ENCODE measurements at places on chromosomes 12 and 14.
A peak's percentile ranks its signal among the peaks of the same experiment; 100 is the strongest.

GRCh38 chr12:121789800-121790728 is 3.4 kb downstream of the RHOF start:
- no peak for DNase-seq

DNA sequence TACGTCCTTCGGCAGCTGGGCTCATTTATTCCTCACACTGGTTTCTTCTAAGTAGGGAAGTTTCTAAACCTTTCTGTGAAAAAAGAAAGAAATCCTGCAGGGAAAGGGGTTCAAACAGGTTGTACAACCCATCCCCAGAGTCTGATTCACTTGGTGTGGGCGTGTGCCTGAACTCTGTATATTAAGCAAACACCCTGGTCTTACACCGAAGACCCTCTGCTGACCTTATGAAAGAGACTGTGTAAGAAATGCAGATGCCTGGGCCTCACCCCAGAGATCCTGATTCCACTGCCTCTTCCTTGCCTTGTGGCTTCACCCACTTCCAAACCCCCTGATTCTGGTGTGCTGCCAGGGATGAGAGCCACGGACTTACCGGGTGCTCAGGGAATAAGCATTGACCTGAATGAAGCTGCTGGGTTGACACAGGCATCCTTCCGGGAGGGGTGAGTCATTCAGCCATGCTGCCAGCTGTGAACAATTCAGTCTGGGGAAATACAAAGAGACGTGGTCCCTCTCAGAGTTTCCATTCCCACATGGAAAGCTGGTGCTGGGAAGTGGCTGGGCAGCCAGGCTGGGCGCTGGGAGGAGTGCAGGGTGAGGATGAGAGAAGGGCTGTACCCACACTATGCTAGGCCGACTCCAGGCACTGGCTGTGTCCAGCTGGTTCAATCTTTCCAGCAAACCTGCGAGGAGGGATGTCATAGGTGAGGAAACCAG is 26.5 kb upstream of the ACTN1 start:
- peak; percentile 72 for DNase-seq

DNA sequence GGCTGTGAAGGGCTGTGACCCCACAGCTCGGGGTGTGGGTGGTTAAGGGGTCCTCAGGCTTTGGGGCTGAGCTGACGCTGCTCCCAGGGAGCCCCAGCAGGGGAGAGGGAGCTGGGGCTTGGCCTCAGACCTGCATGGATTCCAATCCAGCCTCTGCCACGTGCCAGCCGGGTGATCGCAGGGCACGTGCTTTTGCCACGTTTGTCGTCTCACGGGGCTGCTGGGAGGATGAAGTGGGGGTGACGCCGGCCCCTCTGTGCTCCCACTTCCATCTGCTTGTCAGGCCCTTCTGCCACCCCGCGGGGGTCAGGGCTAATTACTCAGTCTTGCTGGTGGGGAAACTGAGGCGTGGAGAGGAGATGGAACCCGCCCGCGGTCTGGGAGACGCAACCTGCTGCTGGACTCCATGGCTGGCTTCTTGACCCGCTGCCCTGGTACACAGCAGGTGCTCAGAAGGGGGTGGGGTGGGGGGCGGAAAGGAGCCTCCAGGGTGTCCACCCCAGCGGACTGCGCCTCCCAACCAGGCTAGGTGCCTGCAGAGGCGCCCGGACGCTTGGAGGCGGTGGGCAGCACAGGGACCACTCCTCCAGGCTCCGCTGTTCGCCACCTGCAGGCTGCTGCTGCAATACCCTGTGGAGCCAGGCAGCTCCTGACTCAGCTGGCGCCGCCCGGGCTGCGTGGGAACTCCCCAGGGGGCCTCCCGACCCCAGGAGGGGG is 36.4 kb upstream of the PRIMA1 start:
- no peak for DNase-seq

- DNase-seq, result peak; percentile 35
Observed at GRCh38 chr12:15701631-15702156, 87.5 kb downstream of the EPS8 start.

GRCh38 chr12:43115441-43116160 is 436.4 kb downstream of the ADAMTS20 start:
- DNase-seq, result no peak

- no peak for DNase-seq
Observed at GRCh38 chr12:65168681-65169319, 583 bp upstream of the LEMD3 start.

DNA sequence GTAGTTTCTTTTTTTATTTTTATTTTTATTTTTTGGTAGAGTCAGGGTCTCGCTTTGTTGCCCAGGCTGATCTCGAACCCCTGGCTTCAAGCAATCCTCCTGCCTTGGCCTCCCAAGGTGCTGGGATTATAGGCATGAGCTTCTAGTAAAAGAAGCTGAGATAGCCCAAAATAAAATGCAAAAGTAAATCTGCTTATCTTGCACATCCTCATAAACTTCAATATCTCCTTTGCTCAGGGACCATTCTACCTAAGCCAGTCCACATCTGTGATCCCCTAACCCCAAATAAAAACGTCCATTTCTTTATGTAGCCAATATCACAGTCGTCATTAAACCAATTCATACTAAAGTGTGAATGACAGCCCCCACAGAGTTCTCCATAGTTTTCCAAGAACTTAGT is 36.3 kb downstream of the ATF7 start:
- no peak for DNase-seq

DNA sequence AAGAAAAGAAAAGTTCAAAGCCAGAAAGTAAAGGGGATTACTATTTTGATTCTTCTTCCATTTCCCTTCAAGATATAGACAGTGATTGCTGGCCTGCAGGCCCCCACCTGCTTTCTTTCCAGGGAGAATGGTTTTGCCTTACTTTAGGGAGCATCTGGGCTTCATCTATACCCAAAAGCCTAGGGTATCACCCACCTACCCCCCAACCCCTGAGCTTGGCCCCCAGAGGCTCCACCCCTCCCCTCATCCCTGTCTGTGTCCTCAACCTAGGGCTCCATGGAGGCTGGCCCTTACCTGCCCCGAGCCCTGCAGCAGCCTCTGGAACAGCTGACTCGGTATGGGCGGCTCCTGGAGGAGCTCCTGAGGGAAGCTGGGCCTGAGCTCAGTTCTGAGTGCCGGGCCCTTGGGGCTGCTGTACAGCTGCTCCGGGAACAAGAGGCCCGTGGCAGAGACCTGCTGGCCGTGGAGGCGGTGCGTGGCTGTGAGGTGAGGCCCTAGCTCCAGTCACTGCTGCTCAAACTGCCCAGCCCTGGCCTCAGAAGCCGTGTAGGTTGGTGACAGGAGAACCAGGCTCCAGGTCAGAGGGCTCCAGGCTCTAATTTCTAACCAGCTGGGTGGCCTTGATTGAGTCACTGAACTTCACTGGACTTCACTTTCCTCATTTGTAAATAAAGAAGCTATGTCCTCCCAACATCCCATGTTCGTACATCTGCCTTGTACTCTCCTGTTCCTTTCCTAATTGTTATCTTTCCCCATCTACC is 13.6 kb downstream of the ARHGEF40 start:
- DNase-seq, result no peak

DNA sequence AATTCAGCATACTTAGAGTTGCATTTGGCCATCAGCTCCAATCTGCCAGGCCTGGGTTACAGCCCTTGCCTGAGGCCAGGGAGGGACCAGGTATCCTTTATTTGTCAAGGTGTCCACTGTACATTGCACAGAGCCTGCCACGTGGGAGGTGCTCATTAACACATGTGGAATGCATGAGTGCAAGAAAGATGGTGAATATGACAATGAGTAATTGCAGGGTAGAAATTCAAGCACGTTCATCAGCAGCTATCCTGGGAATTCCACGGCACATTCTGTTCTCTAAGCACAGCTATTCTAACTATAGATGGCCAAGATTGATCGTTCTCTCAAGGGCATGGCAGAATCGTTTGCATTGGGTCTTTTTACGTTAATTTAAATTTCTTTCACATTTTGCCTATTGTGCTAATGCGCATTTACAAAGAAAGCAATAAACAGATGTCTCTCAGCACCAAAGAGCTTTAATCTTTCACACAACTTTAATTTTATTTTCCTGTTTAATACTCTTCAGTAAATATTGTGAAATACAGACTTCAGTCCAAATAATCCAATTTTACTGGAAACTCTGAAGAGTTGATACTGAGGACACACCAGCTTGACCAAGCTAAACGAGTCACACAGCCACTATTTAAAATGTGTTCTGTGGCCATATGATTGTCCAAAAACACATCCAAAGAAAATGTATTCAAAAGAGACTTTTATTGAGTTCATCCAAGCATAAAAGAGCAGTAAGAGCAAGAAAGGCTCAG is 1025.7 kb upstream of the TMEM132C start:
- DNase-seq, result no peak

DNA sequence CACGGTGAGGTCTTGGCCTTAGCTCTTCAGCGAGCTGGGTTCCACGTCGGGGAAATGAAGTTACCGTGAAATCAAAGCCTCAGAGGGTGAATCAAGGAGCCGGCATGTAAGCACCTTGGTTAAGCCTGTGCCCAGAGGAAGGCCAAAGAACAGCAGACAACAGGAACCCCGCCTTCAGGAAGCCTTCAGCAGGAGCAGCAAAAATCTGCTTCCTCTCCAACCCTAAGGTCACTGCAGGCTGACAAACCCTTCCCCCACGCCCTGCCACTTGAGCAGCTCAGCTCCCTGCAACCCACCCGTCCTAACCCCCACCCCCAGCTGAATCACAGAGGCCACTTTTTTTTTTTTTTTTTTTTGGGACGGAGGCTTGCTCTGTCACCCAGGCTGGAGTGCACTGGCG is 72.9 kb upstream of the LTA4H start:
- no peak for DNase-seq

DNA sequence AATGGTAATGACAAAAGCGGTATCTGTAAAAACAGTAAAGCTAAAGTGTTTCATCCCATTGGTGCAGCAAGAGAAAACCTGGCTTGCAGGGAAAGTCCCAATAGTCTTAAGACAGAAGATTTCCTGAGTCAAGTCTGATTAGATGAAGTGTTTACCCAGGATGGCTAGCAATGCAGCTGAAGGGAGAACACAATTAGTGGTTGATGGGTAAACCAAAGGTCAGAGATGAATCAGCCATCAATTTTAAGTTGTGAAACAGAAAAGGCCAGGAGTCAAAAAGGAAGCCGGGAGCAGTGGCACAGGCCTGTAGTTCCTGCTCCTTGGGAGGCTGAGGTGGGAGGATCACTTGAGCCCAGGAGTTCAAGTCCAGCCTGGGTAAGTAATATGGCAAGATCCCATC is 52.6 kb downstream of the SEC23A start:
- DNase-seq, result peak; percentile 44
